ENCODE measurements at places on chromosomes 16 and 17. TPM values are rescaled to one million over a fixed set of nuclear protein-coding genes. Genes with fewer than 3 reads are reported as not detected.

Gene EPX
- not detected for total RNA-seq

Gene ERN2
- not detected for total RNA-seq

Gene ZFHX3
- total RNA-seq: 2.0 TPM

Gene GPR139
- total RNA-seq: not detected

Gene CMTM1
- total RNA-seq: 6.0 TPM

Gene ANKRD40CL
- total RNA-seq: not detected

Gene ERCC4
- 10.0 TPM for total RNA-seq

Gene VMP1
- total RNA-seq: 211 TPM

Gene PCGF2
- 7.6 TPM for total RNA-seq

Gene PDF
- total RNA-seq: 24.3 TPM

Gene KRTAP16-1
- total RNA-seq: not detected

Gene ST6GALNAC1
- total RNA-seq: not detected

Gene CNTROB
- total RNA-seq: 19.6 TPM

Gene SDR42E1
- total RNA-seq: 1.6 TPM
